ENCODE measurements at places on chromosomes 7 and 10. TPM values are rescaled to one million over a fixed set of nuclear protein-coding genes. Genes with fewer than 3 reads are reported as not detected.

- H3K4me3 ChIP-seq, result no peak overlapping the region
- DNase-seq, result no peak
- no peaks in the 10 kb centered on the region for H3K27me3 ChIP-seq
- H3K36me3 ChIP-seq, result no peaks in the 10 kb centered on the region
Measured at GRCh38 chr7:123209786-123210185, 10.0 kb upstream of the SLC13A1 start.

EVX1 gene
- not detected for total RNA-seq

- H3K27me3 ChIP-seq, result no peaks in the 10 kb centered on the region
- H3K4me3 ChIP-seq, result no peak overlapping the region
- DNase-seq, result no peak
- no peak overlapping the region for H3K27ac ChIP-seq
- H3K4me1 ChIP-seq, result no peaks in the 10 kb centered on the region
- no peaks in the 10 kb centered on the region for H3K36me3 ChIP-seq
Measured at GRCh38 chr10:78460204-78460603, 426.5 kb downstream of the RPS24 start.

BCAP29 gene
- 96.1 TPM for total RNA-seq

DNA sequence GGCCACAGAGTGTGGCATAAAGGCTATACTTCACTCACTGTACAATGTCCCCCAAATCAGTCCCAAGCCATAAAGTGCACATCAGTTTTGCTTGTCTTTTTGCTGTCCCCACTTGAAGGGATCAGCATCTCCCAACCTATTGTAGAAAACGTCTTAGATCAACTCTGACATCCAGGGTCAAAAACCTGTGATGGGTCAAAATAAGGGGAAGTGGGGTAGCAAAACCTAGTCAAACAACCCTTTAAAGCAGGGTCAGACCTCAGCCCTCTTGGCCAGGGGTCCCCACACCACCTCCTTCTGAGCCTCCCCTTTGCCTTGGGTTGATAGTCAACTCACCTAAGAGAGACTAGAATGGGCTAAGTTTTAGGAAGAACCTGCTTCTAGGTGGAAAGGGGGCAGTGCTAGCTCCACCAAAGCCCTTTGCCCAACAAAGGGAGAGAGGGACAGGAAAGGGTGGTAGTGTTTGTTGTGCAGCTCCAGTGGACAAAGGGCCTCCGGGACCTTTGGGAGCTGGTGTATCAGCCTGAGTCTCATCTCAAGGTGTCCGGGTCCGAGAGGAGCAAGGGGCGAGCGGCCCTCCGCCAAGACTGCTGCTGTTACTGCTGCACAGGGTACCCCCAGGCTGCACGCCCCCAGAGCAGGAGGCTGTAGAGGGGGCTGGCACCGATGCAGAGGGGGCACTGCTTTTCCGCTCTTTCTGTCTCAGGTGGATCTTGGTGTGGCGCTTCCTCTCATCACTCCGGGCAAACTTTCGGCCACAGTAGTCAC, 3.3 kb downstream of the EGR2 start:
- H3K4me3 ChIP-seq, result no peak overlapping the region
- no peaks in the 10 kb centered on the region for H3K36me3 ChIP-seq
- no peak for DNase-seq
- H3K4me1 ChIP-seq, result no peaks in the 10 kb centered on the region
- H3K27ac ChIP-seq, result no peak overlapping the region
- H3K27me3 ChIP-seq, result no peaks in the 10 kb centered on the region

GRCh38 chr10:131095313-131095580, 216.3 kb downstream of the TCERG1L start:
- H3K4me3 ChIP-seq, result no peak overlapping the region
- DNase-seq, result no peak
- H3K27me3 ChIP-seq, result no peaks in the 10 kb centered on the region
- no peaks in the 10 kb centered on the region for H3K4me1 ChIP-seq

DNA sequence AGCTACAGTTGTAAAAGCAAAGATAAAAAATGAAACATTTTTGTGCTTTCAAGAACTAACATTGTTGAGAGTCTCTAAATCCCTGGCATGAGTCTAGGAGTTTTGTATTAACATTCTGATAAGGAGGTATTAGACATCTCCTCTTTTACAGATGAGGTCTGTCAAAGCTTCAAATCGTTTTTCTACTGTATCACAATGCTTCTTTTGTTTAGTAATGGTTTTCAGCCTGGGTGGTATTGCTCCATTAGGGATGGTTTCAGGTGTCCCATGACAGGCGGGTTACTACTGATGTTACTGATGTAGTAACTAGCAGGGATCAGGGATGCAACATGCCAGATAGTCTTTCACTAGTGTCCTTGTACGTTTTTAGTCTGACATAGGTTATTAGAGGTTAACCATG, 27.4 kb downstream of the STAM start:
- H3K4me1 ChIP-seq, result no peaks in the 10 kb centered on the region
- no peak for DNase-seq
- no peaks in the 10 kb centered on the region for H3K27me3 ChIP-seq
- no peak overlapping the region for H3K4me3 ChIP-seq

DNA sequence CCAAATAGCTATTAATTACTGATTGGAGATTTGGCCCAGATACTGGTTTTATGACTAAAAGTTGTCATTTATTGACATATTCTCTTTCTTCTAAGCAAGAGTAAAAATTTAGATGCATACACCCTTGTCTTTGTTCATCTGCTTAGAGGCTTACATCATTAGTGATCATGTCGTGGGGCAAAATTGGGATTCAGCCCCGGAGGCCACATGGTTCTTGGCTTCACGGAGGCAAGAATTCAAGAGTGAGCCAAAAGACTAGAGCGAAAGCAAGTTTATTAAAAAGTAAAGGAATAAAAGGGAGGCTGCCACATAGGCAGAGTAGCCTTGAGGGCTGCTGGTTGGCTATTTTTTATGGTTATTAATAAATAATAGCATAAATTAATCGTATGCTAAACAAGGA, 41.1 kb downstream of the MINPP1 start:
- peaks cover 3% of the 10 kb centered on the region for H3K4me1 ChIP-seq
- no peak for DNase-seq
- H3K4me3 ChIP-seq, result no peak overlapping the region

- no peaks in the 10 kb centered on the region for H3K36me3 ChIP-seq
- no peaks in the 10 kb centered on the region for H3K4me1 ChIP-seq
- H3K27me3 ChIP-seq, result no peaks in the 10 kb centered on the region
- H3K4me3 ChIP-seq, result no peak overlapping the region
Measured at GRCh38 chr10:32171204-32171603, 115.0 kb upstream of the KIF5B start.

Data from aorta (tissue), 5 donors.